ENCODE measurements at places on chromosomes 4 and X.

DNA sequence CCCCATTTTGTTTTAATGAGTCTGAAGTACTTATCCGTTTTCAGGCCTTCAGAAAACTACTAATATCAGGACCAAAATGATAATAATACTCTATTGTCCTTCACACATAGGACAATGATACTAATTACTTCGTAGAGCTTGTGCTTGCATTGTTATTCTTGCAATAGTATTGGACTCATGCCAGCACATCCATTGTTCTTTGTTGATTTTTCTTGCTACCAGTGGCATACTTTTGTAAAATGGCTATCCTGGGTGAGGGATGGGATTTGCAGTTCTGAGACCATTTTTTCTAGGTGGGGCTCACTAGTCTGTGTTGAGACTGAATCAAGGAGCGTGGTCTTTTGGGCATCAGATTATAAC is 195.3 kb downstream of the MAML3 start:
- DNase-seq: no peak

DNA sequence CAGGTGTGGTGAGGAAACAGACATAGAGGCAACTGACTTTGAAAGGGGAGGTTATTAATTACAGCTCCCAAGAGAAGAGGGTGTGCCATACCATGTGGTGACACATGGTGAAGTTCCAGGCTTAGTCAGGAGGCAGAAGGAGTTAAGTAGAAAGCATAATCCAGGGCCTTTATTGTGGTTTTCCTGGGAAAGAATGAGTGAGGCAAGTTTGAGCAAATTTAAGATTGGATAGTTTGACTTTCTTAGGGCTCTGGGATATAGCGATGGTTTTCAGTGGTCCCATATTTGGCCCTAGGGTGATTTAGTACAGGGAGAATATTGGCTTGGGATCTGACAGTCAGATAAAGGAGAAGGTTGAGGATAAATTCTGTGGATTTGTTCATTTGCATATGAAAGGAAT is 495.9 kb upstream of the FSTL5 start:
- no peak for DNase-seq

DNA sequence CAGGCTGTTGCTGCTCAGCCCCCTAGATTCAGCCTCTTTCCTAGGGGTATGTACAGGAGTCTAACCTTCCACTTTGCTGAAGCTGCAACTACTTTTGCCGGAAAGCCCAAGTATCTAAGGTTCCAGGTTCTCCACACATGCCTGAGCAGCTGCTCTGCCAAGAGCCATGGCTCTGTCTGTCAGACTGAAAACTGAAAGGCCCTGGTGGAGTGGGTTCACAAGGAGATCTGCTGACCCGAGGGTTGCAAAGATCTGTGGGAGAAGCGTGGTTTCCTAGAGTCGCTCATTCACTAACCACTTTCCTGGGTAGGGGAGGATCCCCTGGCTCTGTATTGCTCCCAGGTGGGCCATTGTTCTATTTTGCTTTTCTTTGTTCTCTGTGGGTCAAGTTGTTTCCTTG is 6.0 kb upstream of the PNMA6F start:
- DNase-seq: no peak

- no peak for DNase-seq
Measured at GRCh38 chr4:3312362-3312761, 19.5 kb downstream of the RGS12 start.

GRCh38 chrX:133418588-133418987 is 3.3 kb upstream of the GPC4 start:
- no peak for DNase-seq

- no peak for DNase-seq
Measured at GRCh38 chr4:7815981-7816380, 123.7 kb downstream of the AFAP1 start.

Measured in renal pelvis (tissue), 12 donors.